Activated CD4-positive, alpha-beta T cell treated with anti-CD3 and anti-CD28 coated beads, Interleukin-10, Interleukin-2, amounts not matched to agents 100 ng/mL and 50 ng/mL, durations not matched to agents 16 hours and 8 hours (primary cell): ENCODE measurements at places on chromosomes 4 and X.
A peak's percentile ranks its signal among the peaks of the same experiment; 100 is the strongest.

DNA sequence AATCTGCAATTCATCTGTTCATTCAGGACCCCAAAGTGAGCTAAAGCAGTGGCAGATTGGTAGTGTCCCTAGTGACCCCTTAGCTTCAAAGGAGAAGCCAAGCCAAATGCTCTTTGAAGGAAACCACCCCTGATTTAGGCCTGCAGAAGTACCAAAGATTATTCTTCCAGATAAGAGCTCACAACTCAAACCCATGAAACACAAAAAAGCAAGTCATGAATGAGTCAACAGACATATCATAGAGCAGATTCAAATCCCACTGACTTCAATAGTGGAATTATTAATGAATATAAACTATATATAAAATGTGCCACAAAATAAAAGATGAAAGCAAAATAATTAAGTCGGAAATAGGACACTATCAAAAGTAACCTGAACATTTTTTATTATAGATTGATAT, 197.6 kb downstream of the SCFD2 start:
- DNase-seq: peak; percentile 1

DNA sequence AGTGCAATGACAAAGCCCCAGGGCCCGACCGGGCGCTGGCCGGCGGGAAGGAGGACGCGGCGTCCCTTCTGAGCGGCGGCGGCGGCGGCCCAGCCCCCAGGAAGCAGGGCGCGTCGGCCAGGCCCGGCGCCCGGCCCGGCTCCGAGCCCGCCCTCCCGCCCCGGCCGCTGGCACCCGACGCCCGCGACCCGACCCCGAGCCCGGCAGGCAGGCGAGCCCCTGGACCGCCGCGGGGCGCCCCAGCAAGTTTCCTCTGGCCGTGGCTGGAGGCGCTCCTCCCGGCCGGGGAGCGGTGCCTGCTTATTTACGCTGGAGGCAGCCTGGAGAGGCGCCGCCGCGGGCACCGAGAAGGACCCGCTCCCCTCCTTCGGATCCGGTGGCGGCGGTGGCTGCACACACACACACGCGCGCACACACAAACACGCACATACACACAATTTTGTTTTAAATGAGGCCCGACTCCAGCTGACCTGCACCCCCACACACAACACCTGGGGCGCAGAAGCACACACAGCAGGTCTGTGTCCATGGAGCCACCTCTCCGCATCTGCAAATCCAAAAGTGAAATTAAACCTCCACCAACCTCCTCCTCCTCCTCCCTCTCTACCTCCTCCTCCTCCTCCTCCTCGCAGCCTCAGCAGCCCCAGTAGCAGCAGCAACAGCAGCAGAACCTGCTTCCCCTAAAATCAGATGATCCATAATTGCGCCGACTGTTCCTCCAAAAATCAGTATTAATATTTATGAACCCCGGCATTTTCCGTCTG, 669 bp downstream of the IRF2 start:
- DNase-seq: peak; percentile 77

- DNase-seq: no peak
These were observed 1.6 kb upstream of the EFNB1 start for GRCh38 chrX:68827256-68827655.

DNA sequence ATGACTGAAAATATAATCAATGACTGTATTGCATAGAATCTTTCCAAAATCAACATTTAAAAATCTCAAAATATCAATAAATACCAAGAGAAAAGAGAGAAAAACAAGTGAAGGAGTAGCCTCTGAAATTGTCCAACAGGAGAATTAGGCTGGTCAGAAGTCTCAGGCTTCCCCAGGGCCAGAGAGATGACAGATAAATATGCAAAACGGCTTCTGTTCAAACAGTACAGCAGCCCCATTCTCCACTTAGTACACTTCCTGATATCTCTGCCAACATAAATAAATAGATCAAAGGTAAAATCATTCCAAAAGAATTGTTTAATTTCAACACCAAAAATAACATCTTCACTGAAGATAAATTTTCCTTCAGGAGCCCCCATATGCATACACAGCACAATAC, 204.7 kb upstream of the GABRA2 start:
- DNase-seq: no peak

DNA sequence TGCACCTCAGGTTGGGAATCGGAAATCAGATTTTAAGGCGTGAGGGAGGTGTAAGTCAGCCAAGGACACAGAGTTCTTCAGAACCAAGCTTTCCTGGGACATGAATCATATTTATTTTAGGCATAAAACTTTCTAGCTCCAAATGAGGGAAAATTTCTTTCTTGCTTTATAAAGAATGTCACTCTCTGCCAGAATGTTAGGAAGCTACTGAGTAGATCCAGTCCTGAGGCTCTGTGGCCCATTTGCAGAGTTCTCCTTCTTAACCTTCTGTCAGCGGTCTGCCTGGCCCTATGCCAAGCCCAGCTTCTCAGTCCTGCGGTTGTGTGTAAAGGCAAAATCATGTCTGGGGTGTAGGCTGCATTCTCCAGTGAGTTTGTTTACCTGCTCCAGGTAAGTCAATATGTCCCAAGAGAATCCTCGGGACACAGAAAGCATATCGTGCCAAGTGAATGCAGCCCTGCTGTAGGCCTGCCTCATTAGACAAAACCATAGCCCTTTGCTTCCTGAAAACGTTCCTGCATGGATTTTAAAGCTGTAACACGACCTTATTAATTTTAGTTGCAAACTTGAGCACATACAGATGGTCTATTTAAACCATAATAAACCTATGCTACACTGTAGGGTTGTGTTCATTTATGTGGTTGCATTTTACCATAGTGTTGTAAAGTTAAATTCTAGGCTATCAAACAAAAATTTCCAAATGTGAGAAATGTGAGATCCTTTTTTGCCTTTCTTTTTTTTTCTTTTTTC, 29.2 kb upstream of the CCNI start:
- DNase-seq: no peak

- peak; percentile 13 for DNase-seq
These were observed 28.2 kb downstream of the DCAF12L2 start for GRCh38 chrX:126137899-126138298.

DNA sequence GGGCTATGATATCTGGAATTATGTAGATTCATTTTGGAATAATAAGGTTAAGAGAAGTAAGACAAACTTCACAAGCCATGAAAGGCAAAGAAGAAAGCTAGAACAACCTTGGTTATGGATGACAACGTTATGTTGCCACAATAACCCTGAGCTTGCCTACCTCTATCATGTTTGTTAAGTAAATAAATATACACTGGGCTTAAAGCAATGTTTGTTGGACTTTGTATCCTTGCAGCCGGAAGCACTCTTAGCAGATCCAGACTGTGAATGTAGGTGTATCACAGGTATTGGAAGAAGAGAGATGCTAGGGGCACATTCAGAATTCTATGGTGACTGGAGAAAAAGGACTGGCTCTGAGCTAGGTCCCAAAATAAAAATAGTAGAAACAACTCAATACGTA, 214.4 kb downstream of the HS3ST1 start:
- no peak for DNase-seq

GRCh38 chr4:137206781-137207180, 325.5 kb downstream of the PCDH18 start:
- no peak for DNase-seq

DNA sequence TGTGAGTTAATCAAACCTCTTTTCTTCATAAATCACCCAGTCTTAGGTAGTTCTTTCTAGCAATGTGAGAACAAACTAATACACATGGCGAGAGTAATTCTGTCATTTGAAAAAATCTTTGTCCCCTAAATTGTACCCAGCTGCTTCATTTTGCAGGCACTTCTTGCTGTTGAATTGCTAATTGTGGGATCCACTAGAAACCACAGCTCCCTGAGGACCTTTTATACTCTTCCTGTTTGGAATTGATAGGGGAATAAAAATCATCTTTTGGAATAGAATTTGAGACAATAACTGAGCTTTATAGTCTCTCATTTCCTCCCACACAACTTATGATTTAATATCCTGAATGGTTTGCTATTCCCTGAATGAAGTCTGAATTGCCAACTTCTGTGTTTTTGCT, 170.2 kb downstream of the PACRGL start:
- DNase-seq: no peak

- DNase-seq: no peak
These were observed 6.3 kb upstream of the TBL1X start for GRCh38 chrX:9458516-9459078.

- no peak for DNase-seq
These were observed 3.2 kb downstream of the CAMK2D start for GRCh38 chr4:113758372-113758771.

- DNase-seq: peak; percentile 71
These were observed 86.8 kb downstream of the PDGFRA start for GRCh38 chr4:54315561-54316538.

GRCh38 chr4:19722404-19722803, 529.3 kb upstream of the SLIT2 start:
- no peak for DNase-seq

- no peak for DNase-seq
These were observed 2.0 kb upstream of the ZIC3 start for GRCh38 chrX:137563681-137564651.

GRCh38 chr4:163070023-163070422, 96.7 kb downstream of the NAF1 start:
- no peak for DNase-seq

DNA sequence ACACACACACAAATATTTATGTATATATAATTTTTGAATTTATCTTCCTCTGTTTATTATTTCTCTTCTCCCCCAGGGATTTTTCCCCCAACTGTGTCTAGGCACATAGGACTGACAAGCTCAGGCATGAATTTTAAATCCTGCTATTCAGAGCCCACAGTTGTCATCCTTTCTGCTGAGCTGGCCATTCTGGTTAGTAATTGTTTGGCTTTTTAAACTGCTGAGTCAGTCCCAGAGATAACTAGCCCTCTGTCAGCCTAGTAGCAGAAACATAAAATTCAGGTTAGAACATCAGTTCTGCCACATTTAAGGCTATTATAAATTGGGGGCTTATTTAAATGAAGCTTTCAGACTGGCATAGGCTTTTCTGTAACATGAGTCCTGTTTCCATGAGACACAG, 151.7 kb upstream of the MAOA start:
- DNase-seq: no peak

GRCh38 chr4:183183906-183184535, 85.0 kb downstream of the WWC2 start:
- DNase-seq: peak; percentile 42

DNA sequence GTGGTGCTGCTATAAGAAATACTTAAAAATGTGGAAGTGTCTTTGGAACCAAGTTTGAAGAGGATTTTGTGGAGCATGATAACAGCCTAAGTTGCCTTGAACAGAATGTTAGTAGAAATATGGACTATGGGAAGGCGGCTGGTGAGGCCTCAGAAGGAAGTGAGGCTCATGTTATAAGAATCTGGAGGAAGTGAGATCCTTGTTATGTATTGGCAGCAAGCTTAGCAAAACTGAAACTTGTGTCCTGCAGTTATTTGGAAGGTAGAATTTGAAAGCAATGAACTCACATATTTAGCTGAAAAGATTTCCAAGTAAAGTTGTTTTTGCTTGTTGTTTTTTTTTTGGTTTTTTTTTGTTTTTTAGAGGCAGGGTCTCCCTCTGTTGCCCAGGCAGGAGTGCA, 13.6 kb upstream of the MED14 start:
- DNase-seq: no peak

GRCh38 chr4:151833174-151833573, 72.4 kb upstream of the GATB start:
- peak; percentile 39 for DNase-seq

DNA sequence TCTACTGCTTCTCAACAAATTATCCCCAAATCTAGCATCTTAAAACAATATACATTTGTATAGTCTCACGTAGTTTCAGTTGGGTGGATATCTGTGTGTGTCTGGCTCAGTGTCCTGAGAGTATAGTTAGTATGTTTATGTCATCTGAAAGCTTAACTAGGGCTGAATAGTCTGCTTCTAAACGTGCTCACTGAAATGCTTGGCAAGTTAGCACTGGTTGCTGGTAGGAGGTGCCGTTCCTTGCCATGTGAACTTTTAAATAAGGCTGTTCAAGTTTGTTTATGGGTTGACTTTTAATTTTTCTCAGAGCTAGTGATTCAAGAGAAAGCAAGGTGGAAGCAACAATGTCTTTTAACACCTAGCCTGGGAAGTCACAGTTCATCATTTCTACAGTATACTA, 1673.6 kb downstream of the PCDH7 start:
- DNase-seq: no peak

GRCh38 chr4:38060829-38061431, 100.7 kb downstream of the PTTG2 start:
- no peak for DNase-seq

- DNase-seq: no peak
These were observed 44.1 kb downstream of the NAA11 start for GRCh38 chr4:79281566-79282359.

DNA sequence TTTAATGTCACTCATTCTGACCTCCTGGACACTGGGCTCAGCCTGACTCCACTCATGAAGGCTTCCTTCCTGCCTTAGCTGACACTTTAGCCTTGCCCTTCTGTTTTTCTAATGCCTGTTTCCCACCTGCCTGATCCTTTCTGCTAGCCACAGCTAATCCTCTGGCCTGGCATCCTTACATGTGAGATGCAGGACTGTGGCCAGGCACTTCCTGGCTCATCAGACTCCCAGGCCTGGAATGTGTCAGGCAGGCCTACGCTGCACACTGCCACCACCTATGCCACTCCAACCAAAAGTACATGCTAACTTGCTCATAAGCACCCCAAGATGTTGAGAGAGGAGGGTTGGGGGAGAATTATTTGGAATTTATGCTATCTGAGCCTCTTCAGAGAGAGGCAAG, 138.8 kb upstream of the NALF2 start:
- no peak for DNase-seq

DNA sequence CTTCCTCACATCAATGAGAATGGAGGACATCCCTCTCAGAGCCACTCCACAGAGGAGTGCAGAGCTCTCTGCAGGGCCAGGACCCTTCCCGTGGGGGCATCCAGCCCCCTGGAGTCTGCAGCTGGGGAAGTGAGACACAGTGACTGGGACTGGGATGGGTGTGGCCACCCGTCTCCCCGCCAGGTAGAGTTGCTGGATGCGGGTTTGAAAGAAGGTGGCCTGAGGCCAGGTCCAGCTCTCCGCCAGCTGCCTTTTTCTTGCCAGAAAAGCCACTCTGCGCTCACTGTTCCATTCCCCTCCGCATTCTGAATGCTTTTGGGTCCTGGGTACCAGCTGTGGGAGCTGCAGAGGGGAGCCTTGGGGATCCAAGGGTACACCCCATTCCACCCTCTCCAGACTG, 82.6 kb downstream of the ABLIM2 start:
- no peak for DNase-seq

- no peak for DNase-seq
These were observed 19.1 kb downstream of the BCOR start for GRCh38 chrX:40078489-40079227.
